ENCODE measurements at places on chromosomes 2 and 18.

DNA sequence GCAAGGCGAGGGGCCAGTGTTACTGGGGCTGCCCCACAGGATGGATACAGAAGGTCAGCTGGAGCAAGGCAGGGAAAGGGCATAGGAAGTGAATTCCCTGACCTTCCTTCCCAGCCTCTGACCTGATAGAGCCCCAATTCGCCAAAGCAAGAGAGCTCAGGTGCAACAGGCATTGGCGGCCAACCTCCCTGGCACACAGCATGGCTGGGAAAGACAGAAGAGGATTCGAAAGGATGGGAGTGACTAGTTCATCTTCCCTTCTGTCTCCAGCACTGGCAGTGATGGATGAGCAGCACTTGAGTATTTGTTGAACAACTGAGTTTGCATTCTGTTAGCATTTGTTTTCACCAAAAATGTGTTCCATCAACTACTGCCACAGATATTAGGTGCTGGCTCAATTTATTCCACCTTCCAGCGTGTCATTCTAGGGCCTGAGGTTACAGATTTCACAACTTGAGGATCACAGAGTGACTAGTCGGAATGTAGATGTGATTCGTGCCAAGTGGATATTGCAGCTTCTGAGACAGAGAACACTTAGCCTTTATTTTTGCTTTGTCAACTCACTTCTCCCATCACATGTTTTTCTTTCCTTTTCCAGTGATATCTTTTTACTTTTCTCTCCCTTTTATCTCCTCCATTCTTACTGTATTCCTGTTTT lies 6.2 kb downstream of the COPS8 start:
- no peak for DNase-seq

DNA sequence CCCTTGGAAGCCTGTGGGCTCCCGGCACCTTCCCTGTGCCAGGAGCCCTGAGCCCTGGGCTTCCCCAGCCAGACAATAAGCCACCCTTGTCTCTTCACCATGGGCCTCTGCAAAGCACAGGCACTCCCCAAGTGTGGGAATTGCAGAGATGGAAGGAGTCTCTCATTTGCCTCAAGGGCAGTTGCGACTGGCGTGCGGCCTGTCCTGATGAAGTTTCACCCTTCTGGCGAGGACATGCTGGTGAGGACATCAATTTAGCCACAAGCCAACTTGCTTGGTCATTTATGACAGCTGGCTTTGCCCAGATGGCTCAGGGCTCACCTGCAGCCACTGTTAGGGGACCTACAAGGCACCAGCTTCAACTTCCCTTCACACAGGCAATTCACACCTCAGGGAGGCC lies 180.2 kb downstream of the ANAPC1 start:
- no peak for DNase-seq

DNA sequence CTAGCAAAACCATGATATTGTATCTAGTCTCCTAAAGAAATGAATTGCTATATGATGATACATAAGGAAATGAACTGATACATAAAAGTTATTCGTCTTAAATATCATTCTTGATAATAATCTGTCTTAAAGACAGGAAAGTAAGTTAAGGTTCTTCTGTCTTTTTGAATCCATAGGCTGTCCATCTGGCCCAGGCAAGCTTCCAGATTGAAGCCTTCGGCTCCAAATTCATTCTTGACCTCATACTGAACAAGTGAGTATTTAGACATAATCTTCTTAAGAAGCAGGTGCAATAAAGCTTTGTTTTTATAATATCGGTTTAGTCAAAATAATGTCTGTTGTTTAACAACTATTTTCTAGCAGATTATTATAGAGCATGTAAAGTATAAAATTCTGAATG lies 37.7 kb downstream of the ADAM23 start:
- no peak for DNase-seq

DNA sequence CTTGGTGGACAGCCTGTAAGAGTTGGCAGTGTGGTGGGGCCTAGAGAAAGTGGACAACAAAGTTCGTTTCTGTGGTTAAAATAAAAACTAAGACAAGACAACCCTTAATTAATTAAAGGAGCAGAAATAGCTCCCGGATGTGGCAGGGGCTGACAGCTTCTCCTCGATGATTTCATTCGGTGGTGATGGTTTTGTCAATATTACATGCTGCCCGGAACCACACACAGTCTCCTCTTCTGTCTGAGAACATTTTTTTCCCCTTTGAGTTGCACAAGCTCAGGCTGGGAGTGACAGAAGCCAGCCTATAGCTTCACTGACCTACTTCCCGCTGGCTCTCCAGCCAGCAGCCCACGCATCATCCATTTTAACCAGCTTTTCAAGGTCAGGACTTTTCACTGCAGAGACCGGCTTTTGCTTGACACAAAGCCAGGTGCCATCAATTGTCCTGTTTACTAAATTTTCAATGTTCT lies 378.8 kb downstream of the SLC4A3 start:
- DNase-seq, result no peak

DNA sequence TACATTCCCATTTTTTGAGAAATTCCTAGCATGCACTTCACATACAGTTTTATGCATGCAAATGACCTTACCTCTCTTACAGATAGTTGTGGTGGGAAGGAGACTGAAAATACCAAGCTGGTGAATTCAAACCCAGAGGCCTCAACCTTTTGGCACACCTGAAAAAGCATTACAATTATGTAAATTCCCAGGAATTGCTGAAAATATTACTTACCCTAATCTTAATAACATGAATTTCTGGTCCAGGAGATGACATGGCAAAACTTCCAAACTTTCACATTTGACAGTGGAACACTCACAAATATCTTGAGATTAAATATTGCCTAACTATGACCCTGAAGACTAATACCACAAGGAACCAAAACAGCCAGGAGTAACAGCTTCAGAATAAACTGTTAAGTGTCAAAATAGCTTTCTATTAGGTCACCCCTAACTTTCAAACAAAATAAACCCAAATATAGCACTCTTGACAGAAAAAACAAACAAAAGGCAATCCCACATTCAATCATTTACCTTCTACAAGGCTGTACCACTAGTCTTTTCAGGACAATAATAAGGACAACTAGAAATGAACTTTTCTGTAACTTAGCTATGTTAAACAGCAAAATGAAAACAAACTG lies 10.9 kb upstream of the PEX13 start:
- no peak for DNase-seq

DNA sequence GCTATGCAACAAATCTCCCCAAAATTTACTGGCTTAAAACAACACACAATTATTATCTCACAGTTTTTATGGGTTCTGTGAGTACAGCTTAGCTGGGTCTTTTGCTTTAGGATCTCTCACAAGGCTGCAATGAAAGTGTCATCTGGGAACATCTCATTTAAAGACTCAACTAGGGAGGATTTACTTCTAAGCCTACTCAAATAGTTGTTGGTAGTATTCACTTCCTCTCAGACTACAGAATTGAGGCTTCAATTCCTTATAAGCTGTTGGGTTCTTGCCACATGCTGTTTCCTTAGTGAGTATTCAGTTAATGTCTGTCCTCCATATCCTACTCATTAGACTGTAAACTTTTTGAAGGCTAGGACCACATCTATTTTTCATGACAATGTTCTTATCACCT lies 72.3 kb downstream of the MDH1 start:
- DNase-seq, result no peak

DNA sequence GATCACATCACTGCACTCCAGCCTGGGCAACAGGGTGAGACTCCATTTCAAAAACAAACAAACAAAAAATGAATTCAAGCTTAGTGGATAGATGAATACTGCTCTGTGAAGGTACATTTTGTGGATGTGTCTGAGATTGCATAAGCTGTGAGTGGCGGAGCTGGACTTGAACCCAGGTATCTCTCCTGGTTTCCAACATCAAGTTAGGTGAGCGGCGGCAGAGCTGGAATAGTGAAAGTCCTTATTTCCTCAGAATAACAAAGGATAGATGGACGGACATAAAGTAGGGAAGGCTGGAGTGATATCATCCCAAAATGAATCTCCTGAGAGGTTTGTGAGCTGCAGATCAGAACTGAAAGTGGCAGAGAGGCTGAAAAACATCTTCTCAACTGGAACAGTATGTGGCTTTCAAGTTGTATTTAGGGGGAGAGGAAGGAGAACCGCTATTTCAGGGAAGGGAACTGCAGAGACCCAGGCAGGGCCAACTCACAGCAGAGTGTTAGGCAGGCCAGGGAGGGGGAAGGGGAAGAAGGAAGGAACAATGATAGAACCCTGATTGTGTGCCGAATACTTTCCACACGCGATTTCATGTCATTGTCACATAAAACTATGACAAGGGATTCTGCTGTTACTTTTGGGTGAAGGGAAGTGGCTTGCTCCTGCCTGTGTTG lies 106.2 kb downstream of the LPIN1 start:
- DNase-seq, result no peak

DNA sequence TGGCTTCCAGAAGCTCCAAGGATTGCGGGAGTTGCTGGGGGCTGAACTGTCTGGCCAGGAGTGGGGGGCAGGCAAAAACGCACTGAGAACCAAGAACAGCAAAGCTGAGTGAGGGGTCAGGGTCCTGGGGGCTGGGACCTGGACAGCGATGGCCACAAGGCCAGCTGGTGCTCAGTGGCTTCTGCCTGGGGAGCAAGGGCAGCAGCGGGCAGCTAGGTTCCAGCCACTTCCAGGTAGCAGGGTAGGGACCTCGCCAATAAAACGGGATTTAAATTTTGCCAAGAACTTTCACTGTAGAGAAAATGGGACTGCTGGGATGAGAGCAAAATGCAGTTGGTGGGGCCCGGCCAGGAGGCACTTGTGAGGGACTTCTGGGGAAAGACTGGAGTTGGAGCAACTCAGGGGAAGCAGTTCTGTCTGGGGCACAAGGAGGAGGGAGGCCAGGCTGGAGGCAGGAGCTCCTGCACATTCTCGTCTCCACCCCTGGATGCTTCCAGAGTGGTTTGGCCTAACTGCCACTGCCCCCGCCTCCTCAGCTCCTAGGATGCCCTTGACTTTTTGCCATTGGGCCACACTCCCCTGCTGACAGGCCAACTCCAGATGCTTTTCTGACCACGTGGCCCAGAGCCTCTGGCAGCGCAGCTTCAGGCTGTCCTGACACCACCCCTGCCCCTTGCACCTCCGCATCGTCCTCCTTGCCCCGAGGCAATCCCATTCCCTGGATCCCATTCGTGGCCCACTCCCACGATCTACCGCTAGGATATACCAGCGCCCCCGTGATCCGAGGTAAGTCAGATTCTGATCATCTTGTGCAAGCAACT lies 5.5 kb upstream of the CCDC74A start:
- no peak for DNase-seq

- no peak for DNase-seq
Observed at GRCh38 chr2:211745295-211746097, 793.1 kb downstream of the ERBB4 start.
